Left hindlimb (tissue), 1 donor: ENCODE measurements at places on chromosomes 7 and 10.

- no peak for DNase-seq
Measured at GRCh38 chr10:14701466-14701865, 73.2 kb downstream of the FAM107B start.

DNA sequence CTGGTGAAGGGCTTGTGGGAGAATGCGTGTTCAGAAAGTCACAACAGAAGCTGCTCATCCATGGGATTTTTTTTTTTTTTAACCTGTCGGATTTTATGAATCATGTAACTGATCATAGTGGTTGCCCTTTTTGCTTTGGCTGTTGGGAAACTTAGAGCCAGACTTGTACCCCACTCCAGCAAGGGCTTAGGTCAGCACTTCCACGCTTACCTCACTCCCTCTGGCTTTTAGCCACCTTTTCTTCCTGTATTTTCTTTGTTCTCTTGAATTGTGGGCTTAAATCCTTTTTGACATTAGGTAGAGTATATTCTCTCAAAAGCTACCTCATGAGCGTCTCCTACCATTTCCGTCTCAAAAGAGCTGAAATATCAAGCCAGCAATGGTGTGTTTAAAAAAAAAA is 113.6 kb upstream of the BTBD16 start:
- DNase-seq, result no peak

DNA sequence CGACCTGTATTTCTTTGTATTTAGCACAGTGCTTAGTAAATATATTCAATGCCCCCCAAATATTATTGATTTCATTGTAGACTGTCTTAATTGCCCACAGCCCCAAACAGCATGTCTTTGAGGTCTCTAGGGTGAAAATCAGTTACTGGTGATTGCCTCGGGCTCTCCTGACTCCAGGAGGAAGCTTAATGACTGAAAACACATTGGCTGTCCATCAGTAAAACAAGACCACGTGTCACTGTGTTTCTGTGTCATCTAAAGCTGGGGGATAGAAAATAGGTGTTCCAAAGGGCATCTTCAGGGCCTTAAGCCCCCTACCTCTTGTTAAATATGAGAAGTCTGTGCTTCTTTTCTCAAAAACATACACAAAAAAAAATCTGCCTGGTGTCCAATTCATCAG is 67.9 kb downstream of the CACNA2D1 start:
- no peak for DNase-seq

GRCh38 chr7:76425156-76425555 is 406 bp downstream of the ZP3 start:
- no peak for DNase-seq

GRCh38 chr7:12431886-12432556 is 28.4 kb upstream of the VWDE start:
- peak; percentile 27 for DNase-seq

DNA sequence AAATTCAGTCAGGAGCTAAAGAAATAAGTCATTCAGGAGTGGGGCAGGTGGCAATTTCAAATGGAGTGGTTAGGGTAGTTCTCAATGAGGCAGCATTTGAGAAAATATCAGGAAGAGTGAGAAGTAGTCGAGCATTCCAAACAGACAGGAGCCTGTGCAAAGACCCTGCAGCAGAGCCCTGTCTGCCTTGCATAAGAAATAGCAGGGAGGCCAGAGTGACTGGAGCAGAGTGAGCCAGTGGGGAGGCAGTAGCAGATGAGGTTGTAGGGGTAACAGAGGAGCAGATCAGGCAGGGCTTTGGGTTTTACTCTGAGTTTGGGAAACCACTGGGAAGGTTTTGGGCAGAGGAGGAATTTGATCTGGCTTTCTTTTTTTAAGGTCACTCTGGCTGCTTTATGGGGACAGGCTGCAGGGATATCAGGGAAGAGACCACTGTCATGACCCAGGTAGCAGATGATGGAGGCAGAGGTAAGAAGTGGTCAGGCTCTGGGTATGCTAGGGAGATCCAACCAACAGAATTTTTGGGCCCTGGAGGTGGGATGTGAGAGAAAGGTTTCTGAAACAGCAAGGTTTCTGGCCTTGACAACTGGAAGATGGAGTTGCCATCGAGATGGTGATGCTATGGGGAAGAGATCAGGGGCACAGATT is 1.3 kb upstream of the BLVRA start:
- DNase-seq, result no peak

- no peak for DNase-seq
Measured at GRCh38 chr10:116712989-116713543, 29.3 kb downstream of the HSPA12A start.

GRCh38 chr10:100882252-100882651 is 30.5 kb upstream of the SLF2 start:
- no peak for DNase-seq

DNA sequence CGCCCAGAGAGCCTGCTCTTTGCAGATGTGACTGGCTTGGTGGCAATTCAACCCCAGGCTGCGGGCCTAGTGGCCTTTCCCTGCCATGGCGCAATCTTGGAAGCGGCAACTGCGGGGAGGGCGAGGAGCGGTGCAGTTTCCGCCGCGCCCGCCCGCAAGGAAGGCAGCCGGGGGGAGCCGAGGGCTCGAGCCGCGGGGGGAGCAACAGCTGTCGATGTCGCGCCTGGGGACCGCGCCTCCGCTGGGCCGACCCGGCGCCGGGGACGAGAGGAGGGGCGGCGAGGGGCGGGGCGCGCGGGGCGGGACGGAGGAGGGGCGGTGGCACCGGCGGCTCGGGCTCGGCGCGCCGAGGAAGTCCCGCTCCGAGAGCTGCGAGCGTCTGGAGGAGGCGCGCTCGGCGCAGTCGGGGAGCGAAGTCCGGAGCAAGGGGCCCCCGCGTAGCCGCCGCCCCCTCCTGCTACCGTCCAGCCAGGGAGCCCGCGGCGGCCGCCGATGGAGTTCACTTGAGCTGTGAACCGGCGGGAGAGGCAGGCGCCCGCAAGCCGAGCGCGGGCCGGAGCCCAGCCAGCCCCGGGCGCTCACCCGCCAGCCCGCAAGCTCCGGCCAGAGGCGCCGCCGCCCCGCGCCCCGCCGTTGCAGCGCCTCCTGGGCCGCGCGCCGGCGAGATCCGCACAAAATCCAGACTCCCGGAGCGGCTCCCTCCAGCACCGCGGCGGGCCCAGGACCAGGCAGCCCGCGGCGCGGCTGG is 438.1 kb upstream of the GALNT17 start:
- DNase-seq, result peak; percentile 83

DNA sequence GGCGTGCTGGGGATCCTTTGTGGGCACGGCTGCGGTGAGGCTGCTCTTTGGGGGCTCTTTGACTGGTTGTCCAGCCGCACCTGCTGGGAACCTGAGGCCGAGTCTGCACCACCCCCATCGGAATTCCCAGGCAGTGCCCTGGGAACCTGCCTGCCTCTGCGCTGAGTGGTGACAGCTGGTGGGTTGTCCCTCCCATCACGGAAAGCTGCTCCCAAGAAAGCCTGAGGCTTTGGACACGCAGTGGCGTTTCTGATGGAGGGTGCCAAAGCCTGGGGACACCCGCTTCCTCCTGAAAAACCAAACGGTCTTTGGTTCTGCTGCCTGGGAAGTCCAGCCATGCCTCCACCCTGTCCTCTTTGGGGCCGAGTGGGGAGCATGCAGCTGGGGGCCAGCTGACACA is 21.4 kb upstream of the SHH start:
- DNase-seq, result no peak

- DNase-seq, result no peak
Measured at GRCh38 chr7:30596721-30597120, 2.0 kb downstream of the GARS1 start.

- no peak for DNase-seq
Measured at GRCh38 chr10:21662635-21663034, 128.6 kb downstream of the MLLT10 start.

DNA sequence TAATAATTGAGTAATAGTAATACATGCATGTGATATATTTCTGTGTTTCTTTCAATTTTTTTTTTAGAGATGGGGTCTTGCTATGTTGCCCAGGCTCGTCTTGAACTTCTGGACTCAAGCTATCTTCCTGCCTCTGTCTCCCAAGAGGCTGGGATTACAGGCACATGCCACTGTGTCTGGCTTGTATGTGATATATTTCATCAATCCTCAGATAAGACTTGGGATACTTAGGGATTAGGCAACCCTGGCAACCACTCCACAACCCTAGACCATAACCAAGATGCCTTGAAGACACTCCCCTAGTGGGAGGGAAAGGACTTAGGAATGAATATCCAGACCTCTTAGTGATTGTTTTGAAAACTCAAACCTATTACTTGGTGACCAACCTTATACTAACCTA is 154.8 kb downstream of the CCDC3 start:
- DNase-seq, result no peak

DNA sequence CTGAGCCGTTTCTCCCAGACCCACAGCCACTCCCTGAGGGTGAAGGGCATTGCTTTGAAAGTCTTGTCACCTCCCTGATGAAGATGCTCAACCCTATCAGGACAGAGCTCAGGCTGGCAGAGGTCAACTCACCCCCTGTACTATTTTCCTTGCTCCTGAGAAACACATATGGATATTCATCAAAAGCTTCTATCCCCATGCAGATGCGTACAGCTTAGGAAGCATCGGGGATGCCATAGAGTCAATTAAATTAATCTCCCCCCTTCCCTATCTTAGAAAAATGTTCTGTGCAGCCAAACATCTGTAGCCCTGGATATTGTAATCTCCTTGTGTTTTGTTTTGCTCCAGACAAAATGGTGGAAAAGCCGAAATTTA is 67.2 kb downstream of the EMX2 start:
- no peak for DNase-seq

DNA sequence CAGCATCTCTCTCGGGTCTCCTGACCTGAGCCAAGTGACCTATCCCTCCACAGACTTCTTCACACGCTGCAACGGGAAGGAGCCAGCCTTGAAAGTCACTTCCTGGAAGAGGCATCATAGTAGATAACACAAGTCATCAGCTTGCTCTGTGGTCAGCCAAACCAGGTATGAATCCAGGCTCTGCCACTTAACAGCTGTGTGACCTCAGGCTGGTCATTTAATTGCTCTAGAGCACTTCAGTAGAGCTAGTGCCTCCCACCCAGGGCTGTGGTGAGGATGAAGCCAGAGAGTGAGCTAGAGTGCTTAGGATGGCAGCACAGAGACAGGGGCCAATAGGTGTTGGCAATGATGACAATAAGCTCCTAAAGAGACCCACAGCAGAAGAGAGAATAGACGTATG is 247.7 kb upstream of the ZMIZ1 start:
- no peak for DNase-seq

- no peak for DNase-seq
Measured at GRCh38 chr10:86888585-86889381, 68.6 kb downstream of the MMRN2 start.

DNA sequence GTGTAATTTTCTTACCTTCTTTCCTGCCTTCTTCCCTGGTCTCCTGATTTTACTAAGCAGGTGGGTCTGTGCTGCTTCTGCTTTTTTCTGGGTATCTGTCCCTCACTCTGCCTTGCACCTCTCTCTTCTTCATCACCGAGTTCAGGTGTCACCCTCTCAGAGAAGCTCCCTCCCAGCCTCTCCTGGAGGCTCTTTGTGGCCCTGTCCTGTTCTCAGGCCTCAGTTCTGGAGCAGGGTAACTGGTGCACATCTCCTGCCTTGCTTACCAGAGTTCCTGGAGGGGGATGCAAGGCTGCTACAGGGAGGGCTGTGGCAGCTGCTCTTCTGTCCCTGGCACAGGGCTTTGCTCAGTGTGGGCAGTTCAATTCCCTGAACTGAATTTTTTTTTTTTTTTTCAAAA is 66.1 kb downstream of the RBM33 start:
- no peak for DNase-seq

DNA sequence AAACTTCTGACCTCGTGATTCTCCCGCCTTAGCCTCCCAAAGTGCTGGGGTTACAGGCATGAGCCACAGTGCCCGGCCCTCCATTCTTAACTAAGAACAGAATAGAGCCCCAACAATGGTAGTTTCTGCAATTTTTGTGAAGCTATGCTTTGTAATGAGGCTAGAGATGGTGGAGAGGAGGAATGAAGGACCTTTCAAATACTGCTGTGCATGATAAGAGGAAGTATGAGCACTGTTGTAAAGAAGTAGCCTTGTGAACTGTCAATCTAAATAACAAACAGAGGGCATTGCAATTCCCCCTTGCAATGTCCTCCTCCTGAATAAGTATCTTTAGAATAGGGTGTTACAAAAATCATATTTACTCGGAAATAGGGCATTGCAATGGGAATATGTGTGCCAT is 70.2 kb downstream of the EVX1 start:
- DNase-seq, result no peak

DNA sequence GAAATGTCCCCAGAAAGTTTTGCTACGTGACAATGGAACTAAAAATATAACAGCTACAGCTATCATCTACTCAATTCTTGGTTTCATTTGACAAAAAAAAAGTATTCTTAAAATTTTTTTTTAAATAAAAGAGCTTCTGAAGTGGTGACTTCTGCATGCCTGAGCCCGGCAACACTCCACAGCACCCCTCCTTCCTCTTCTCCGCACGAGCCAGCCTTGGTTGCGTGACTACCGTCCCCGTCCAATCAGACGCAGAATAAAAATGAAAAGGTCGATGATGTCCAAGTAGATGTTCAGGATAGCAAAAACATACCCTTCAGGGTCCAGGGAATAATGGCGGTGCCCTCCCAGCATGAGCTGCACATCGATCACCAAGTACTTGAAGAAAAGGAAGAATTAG is 34.5 kb upstream of the GATAD1 start:
- DNase-seq, result no peak

- no peak for DNase-seq
Measured at GRCh38 chr7:157560258-157560654, 223.5 kb downstream of the DNAJB6 start.

- no peak for DNase-seq
Measured at GRCh38 chr7:44110719-44111635, 6.8 kb downstream of the AEBP1 start.

DNA sequence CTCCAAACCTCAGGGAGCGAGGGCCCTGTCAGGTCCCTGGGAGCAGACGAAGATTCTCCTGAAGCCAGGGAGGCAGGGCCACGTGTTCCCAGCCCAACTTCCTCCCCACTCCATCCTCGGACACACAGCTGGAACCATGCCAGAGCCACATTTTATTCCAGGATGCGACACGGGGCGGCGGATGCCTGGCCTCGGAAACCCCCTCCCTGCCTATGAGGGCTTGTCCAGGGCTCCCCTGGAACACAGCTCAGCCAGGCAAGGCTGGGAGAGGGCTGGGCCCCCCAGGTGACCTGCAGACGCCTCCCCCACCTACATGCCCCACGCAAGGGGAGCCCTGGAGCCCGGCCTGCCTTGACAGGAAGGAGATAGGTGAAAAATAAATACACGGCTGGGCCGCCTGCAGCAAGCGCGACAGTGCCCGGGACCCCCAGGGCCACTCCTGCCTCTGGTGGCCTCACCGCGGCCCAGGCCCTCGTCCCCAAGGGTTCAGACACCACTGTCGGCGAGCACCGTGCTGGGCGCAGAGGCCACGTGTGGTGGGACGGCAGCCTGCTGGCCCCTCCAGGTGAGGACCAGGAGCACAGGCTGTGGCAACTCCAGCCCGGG is 21.5 kb downstream of the GET4 start:
- no peak for DNase-seq
